ENCODE measurements at places on chromosomes 1 and 21.

- peaks cover 35% of the 10 kb centered on the region for H3K4me1 ChIP-seq
- H3K36me3 ChIP-seq: no peaks in the 10 kb centered on the region
- DNase-seq: no peak
- H3K4me3 ChIP-seq: no peak overlapping the region
- H3K27me3 ChIP-seq: no peaks in the 10 kb centered on the region
These were observed 23.3 kb upstream of the OTUD3 start for GRCh38 chr1:19858893-19859292.

DNA sequence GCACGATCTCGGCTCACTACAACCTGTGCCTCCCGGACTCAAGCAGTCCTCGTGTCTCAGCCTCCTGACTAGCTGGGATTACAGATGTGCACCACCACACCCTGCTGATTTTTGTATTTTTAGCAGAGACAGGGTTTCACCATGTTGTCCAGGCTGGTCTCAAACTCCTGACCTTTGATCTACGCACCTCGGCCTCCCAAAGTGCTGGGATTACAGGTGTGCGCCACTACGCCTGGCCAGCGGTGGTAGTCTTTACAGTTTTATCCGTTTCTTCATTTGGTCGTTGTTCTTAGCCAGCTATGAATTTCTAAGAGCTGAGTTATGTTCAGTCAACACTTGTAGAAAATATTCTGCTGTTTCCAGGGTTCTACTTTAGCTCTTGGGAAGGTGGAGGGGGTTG, 53.3 kb downstream of the AKNAD1 start:
- H3K4me3 ChIP-seq: no peak overlapping the region
- peaks cover 37% of the 10 kb centered on the region for H3K36me3 ChIP-seq
- H3K27me3 ChIP-seq: no peaks in the 10 kb centered on the region

DNA sequence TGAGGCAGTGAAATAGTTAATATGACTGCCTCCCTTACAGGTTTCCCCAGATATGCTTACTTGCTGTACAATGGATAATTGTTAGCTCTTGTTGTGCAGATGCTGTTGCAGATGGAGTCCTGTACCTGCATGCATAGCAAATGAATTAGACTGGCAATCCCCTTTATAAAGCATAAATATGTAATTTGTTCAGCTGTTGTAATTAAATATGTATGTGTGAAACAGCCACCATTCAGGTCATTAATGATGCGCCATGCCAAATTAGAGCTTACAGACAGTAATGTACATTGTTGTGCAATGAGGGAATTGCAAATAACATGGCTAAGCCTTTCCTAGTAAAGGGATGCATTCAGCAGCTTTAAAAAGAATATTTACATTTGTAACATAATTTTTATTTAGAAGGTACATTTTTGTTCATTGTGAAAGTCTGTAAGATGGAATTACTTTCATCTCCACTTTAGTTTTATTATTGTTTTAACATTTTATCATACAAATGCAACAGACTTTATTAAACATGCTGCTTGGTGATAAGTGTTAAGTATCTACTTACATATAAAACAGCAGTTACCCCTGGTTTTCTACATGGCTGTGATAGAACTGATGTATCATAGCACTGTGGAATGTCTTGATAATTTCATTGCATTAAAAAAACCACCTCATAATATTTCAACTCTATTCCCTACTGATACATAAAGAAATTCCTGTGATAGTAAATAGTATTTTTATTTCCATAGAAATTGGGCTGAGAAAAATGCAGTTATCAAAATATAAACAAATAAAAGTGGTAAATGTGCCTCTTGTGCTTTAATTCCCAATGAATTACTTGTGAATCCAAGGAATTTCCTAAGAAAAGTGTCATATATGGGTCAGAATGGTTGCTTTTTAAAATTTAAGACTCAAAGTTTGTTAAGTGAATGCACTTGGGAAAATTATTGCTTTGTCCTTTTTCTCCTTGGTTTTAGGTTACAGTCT, 99.0 kb downstream of the NFIA start:
- no peaks in the 10 kb centered on the region for H3K36me3 ChIP-seq
- no peaks in the 10 kb centered on the region for H3K27me3 ChIP-seq

DNA sequence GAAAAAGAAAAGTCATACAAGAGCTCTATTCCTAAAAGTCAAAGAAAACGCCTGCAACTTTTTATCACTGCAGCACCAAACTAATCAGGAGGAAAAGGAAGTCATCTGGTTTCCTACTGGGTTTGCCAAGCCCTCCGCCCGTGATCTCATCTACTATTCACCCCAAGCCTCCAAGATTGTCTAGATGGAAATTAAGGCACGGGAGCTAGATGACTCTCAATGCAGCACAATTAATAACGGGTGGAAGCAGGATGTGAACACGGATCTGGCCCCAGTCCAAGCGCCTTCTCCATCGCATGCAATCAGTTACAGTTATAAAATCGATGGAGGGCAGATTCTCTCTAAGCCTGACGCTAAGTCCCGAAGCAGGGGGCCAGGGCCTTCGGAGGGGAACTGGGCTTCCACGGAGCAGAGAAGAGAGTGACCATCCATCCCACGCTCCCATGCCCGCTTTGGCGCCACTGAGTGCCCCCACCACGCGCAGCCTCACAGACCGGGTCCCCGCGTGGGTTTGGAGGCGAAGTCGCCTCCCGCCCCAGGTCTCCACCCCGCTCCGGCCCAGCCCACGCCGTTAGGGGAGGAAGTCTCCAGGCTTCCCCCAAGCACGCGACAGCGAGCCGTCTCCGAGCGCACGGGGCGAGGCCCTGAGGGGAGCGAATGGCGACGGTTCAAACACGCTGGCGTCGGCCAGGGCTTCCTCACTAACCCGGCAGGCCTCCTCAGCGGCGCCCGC, 1.8 kb downstream of the HSF2BP start:
- no peak overlapping the region for H3K27ac ChIP-seq
- no peaks in the 10 kb centered on the region for H3K27me3 ChIP-seq
- peaks cover 40% of the 10 kb centered on the region for H3K4me1 ChIP-seq
- H3K4me3 ChIP-seq: no peak overlapping the region
- H3K36me3 ChIP-seq: peaks cover 20% of the 10 kb centered on the region
- DNase-seq: no peak

DNA sequence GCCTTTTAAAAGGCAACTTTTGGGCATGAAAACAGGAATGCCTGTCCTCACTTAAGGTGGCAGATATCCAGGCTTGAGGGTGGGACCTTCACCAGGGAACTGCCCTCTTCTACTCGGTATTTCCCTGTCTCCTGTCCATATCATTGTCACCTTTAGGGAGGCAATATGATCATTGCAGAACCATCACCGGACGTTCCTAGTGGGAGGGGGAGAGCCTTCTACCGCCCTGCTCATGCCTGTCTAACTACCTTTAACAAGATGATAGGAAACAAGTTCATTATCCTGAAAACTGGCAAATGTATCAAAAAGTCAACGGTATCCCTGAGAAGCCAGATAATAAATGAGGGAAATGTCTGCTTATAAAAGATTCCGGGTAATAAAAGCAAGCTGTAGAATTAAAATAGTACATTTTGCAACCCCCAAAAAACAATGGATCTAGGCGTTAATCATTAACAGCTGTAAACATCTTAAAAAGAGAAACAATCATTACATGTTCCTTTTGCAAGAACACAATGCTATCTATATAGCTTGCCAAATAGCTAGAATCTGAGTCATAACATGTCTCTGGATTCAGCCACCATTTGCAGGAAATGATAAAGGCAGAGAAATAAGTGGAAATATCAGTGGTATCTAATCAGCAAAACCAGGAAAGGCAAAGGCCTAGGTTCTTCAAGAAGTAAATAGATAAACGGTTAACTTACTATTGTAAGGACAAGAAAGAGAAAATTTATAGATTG, 852.9 kb upstream of the ADGRL4 start:
- no peaks in the 10 kb centered on the region for H3K36me3 ChIP-seq
- H3K27ac ChIP-seq: no peak overlapping the region
- 0 out of 2 replicates have a peak, but pooled peaks cover 5% of the 10 kb centered on the region for H3K4me1 ChIP-seq
- DNase-seq: no peak
- H3K27me3 ChIP-seq: no peaks in the 10 kb centered on the region
- H3K4me3 ChIP-seq: no peak overlapping the region

- H3K27ac ChIP-seq: no peak overlapping the region
- no peak overlapping the region for H3K4me3 ChIP-seq
- H3K4me1 ChIP-seq: no peaks in the 10 kb centered on the region
These were observed 51.1 kb downstream of the CD247 start for GRCh38 chr1:167467126-167467710.

DNA sequence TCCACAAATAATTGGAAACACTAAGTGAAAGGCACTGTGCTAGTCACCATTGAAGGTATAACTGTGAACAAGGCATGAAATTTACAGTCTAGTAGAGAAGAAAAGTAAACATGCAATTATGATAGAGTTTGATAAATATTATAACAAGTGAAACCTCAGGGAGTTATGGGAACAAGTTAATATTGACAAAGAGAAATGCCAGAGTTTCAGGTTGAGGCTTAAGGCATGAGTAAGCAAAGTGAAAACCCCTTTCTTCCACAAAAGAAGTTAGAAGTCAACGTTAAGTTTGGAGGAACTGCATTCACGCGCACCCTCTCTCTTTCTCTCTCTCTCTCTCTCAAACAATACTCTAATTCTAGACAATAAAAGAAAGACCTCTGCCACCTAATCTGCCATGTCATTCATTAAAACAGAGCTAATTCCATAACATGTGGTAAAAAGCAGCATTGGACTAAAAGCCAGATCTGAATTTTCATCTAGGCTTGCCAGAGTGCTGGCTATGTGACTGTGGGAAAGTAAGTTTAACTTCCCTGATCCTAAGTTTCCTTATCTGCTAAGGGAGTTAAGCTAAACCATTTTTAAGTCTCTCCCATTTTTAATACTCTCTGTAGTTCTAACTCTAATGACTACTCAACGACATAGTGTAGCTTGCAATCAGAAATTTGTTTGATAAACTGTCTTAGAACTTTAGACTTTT, 22.0 kb downstream of the SLC44A5 start:
- H3K27ac ChIP-seq: no peak overlapping the region
- no peaks in the 10 kb centered on the region for H3K4me1 ChIP-seq
- no peak overlapping the region for H3K4me3 ChIP-seq
- no peaks in the 10 kb centered on the region for H3K36me3 ChIP-seq
- no peaks in the 10 kb centered on the region for H3K27me3 ChIP-seq

DNA sequence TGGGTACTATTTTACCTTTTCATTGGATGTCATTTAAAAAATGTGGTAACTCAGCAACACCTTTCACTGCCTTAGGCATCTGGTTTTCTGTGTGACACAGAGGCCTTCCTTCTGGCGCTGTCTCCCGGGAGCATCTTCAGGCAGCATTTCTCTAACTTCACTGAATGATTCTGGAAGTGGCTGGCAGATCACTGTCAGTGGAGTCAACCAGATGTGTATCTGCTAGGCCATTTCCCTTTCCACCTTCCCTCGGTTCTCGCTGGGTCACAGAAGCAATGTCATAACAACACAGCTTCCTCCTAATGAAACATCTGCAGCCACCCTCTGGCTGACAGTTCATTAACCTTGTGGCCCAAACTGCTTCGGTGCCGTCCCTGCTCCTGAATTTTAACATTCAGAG, 137.8 kb downstream of the KIF26B start:
- H3K27me3 ChIP-seq: no peaks in the 10 kb centered on the region
- no peak for DNase-seq
- no peaks in the 10 kb centered on the region for H3K36me3 ChIP-seq
- no peak overlapping the region for H3K27ac ChIP-seq
